Activated T-helper 1 cell treated with anti-CD3 and anti-CD28 coated beads, Interleukin-2, amount 50 U/mL, for 16 hours (primary cell): ENCODE measurements at places on chromosomes 2 and 18.

DNA sequence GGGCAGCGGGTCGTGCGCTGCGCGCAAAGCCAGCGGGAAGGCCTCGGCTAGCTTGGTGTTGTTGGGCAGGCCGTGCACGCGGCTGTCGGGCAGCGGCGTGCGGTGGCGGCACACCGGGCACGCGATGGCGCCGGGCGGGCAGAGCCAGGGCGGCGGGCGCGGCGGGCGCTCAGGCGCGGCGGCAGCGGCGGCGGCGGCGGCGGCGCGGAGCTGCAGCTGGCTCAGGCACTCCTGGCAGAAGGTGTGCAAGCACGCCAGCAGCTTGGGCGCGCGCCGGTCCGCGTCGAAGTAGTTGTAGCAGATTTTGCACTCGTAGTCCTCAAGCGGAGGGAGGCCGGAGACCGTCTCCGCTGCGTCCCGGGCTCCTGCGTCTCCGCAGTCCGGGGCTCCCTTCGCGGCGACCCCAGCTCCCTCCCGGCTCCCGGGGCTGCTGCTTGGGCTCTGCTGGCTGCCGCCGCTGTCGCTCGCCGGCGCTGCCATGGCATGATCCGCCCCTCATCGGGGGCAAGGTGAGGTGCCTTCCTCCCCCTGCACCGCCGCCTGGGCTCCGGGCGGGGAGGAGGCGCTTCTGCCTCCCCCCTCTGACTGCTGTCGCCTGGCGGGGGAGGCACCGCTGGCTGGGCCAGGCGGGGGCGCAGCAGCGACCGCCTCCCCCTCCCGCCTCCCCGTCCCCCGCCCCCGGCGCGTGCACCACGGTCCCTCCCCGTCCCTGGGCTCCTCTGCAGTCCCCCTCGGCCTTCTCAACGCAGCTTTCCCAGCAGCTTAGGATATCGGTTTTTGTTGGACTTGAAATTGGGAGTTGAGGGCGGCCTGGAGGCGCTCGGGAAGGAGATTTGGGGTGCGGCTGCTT is 21.0 kb upstream of the PAX3 start:
- no peak for DNase-seq

DNA sequence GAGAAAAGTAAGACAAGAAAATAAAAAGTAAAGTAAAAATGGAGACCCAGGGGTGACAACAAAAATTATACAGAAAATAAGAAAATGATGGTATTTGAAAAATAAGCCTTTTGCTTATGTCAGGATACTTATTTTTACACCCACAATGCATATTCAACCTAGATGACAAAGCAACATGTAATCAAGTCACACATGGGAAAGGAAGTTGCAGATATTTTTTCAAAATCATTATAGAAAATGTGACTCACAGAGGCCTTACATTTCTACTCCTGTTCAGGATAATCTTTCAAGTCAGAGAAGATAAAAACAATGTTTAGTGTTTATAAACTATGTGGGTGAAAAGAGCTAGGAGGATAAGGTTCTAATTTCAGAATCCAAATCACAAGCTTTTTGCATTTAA is 275.3 kb upstream of the UBE2E3 start:
- DNase-seq = no peak

GRCh38 chr2:72828840-72829507 is 3.1 kb upstream of the EXOC6B start:
- DNase-seq = no peak

- no peak for DNase-seq
Measured at GRCh38 chr2:112488201-112488600, 6.2 kb downstream of the TTL start.

GRCh38 chr2:147428120-147428747 is 416.6 kb upstream of the ACVR2A start:
- no peak for DNase-seq

DNA sequence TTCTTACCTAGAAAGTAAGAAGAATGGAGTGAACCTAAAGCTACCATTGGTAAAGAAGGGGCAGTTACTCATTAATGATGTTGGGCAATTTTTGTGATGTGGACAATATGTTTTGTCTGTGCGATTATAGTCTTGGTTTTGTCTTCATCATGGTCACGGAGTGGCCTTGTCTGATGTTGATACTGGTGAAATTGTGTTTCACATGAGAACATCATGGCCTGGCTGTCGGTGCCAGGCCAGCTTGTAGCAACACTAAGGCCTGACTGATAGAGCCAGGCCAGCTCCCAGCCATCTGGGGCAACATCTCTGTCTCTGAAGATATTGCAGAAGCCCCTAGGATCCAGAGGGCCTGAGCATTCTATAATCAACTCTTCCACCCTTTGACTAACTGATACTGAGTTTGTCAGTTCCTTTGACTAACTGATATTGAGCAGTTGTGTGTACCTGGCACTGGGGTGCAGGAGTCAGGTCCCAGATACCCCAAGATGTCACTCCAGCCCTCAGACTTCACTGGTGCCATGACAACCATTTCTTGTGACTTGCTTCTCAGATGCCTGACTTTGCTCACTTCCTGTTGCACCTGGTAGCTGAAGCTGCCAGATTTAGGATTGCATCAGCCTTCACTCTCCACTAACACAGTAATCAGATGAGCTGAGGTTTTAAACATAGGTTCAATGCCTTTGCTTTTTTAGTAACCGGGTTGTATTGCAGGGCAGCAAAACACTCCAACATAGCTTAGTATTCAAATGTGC is 62.5 kb downstream of the RPIA start:
- DNase-seq = no peak

DNA sequence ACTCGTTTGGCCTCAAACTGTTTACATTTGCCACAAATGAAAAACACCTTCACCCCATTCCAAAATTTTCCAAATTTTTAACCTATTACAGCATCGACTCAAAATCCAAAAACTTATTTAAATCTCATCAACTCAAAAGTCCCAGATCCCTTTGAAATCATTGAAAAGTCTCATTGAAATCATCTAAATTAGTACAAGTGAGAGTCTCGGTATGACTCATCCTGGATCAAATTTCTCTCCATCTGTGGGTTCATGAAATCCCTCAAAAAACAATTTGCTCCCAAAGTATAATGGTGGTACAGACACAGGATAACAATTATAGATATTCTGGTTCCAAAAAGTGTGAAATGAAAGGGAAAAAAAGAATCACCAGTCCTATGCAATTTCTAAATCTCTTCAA is 65.1 kb downstream of the LRP1B start:
- no peak for DNase-seq

GRCh38 chr2:235612181-235612950 is 118.5 kb downstream of the AGAP1 start:
- DNase-seq = no peak

- DNase-seq = no peak
Measured at GRCh38 chr18:49045585-49045984, 94.8 kb upstream of the SMAD7 start.

GRCh38 chr18:56175330-56176001 is 462.9 kb downstream of the TXNL1 start:
- DNase-seq = no peak

DNA sequence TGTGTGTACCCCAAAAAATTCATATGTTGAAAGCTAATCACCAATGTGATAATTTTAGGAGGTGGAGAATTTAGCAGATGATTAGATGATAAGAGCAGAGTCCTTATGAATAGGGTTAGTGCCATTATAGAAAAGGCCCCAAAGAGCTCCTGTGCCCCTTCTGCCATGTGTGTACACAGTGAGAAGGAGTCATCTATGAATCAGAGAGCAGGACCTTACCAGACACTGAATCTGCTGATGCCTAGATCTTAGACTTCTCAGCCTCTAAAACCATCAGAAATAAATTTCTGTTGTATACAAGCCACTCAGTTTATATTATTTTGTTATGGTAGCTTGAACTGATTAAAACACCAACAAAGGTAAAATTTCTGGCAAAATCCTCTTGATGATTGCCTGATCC is 560.0 kb upstream of the CDH2 start:
- no peak for DNase-seq

GRCh38 chr2:133484106-133484505 is 84.2 kb downstream of the NCKAP5 start:
- DNase-seq = no peak

DNA sequence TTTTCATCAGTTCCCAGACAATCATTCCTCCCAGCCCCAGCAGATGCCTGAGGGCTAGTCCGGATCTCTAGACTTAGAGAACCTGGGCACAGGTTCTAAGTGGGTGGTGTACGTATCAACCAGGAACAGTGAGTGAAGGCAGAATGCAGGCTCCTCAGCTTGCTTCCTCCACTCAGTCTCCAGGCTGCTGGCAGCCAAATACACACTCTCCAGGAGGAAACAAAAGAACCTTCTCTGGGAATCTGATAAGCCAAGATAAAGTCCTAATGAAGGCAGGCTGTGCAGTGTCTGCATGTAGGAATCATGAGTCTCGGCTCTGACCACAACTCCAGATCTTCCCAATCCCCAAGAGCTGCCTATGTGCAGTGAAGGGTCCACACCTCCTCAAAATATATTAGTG is 245.7 kb downstream of the SP3 start:
- no peak for DNase-seq
